NT2/D1 (cell line): ENCODE measurements at places on chromosomes 11 and 22.

DNA sequence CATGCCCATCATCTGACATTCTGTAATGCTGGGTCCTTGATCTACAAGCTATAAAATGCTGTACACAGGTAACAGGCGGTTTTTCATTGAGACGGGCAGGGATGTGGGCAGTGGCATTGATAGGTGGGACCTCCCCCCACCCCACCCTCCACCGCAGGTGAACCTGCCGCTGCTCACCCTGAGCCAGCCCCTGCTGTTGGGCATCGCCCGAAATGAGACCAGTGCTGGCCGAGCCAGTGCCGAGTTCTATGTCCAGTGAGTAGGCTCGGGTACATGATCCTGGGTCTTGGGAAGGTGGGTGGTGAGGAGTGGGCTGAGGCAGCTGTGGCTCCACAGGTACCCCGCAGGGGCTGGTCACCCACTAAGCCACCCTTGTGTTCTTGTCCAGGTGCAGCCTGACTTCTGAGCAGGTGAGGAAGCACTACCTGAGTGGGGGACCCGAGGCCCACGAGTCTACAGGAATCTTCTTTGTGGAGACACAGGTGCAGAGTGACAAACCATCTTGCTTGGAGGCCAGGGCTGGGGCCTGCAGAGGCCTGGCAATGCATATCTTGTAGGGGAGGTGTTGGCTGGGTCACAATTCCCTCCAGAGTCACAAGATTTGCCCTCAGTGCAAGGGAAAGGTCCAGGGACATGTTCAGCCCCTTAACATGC, 1.1 kb upstream of the DNAJC4 start:
- no peak for DNase-seq

DNA sequence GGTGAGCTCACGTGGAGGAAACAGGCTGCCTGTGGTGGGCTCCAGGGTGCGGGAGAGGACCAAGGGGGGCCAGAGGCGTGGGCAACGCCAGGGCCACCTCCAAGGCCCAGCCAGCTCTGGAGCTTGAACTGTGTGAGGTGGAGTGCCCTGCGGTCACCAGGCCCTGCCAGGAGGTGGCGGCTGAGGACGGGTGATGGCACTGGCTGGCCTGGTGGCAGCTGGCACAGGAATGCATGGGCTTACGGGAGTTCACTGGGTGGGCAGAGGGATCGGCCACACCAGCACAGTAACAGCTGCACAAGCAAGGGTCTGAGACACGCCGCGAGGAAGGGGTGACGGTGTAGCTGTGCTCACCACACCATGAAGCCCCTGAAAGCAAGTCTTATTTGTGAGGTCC, 15.8 kb downstream of the TOLLIP start:
- no peak for DNase-seq

GRCh38 chr22:36865346-36865745, 4.5 kb downstream of the NCF4 start:
- no peak for DNase-seq

DNA sequence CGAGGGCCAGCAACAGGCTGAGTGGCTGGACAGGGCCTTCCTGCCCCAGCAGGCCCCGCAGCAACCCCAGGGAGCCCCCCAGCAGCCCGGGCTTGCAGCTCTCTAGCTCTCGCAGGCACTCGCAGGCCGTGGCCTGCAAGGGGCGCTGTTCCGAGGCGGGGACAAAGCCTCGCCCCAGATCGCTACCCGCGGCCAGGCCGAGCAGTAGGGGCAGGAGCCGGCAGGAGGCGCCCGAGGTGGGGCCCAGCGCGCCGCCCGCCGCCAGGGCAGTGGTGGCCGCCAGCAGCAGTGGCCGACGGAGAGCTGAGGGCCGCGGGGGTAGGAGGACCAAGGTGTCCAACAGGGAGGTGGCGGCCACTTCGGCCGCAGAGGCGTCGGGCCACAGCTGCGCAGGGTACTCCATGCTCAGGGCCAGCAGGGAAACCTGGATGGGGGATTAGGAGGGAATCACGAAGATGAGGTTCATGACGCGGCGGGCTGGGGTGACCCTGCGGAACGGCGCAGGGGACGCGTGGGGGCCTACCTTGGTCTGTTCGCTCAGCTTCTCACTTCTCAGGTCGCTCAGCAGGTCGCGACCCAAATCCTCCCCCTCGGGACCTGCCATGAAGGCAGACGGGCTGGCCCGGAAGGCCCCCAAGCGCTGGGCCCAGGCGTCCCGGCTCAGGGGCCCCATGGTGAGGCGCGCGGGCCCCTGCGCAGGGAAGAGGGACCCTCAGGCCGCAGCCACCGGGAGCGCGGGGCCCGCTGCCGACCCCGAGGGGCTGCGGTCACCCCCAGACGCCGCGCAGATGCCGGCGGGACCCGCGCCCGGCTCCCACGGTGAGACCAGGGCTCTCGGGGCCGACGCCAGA, 632 bp downstream of the AP5B1 start:
- DNase-seq = peak; percentile 63

GRCh38 chr11:30583476-30584280, 2.5 kb downstream of the MPPED2 start:
- DNase-seq = no peak

DNA sequence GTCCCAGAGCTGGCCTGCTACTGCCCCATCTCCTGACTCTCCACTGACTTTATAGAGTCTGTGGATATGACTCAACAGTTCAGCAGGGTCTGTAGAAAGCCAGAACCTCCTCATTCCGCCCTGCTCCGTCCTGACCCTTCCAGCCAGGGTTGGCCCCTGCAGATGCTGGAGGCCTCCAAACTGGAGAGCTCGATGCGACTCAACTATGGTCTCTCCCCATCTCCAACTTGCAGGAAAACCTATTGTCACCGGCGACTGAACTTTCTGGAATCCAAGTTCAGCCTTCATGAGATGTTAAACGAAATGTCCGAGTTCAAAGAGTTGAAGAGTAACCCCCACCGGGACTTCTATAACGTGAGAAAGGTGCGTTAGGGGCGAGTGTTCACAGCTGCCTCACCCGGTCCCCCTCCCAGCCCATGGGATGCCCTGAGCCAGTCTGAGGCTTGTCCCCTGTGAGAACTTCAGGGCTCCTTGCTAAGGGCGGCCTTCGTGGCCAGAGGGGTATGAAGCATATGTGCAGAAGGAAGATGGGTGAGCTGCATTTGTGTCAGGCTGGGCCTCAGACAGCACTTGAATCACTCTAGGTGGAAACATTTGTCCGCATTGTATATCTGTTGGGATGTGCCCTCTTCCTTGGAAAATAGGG, 32.1 kb downstream of the AMPD3 start:
- no peak for DNase-seq

GRCh38 chr11:15970506-15971214, 385.7 kb downstream of the SOX6 start:
- DNase-seq = no peak

GRCh38 chr11:37449146-37449545, 851.1 kb upstream of the RAG2 start:
- peak; percentile 44 for DNase-seq

- DNase-seq = no peak
Measured at GRCh38 chr11:34537636-34538035, 24.0 kb upstream of the ELF5 start.

- no peak for DNase-seq
Measured at GRCh38 chr11:68324241-68324640, 11.8 kb downstream of the LRP5 start.

DNA sequence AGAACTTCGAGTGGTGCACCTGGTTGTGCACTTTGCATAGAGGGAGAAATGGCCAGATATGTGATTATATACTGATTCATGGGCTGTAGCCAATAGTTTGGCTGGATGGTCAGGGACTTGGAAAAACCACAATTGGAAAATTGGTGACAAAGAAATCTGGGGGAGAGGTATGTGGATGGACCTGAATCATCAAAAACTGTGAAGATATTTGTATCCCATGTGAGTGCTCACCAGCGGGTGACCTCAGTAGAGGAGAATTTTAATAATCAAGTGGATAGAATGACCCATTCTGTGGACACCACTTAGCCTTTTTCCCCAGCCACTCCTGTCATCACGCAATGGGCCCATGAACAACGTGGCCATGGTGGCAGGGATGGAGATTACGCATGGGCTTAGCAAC, 48.0 kb upstream of the NARS2 start:
- DNase-seq = no peak

- DNase-seq = no peak
Measured at GRCh38 chr22:37018815-37019308, 385 bp downstream of the TST start.

DNA sequence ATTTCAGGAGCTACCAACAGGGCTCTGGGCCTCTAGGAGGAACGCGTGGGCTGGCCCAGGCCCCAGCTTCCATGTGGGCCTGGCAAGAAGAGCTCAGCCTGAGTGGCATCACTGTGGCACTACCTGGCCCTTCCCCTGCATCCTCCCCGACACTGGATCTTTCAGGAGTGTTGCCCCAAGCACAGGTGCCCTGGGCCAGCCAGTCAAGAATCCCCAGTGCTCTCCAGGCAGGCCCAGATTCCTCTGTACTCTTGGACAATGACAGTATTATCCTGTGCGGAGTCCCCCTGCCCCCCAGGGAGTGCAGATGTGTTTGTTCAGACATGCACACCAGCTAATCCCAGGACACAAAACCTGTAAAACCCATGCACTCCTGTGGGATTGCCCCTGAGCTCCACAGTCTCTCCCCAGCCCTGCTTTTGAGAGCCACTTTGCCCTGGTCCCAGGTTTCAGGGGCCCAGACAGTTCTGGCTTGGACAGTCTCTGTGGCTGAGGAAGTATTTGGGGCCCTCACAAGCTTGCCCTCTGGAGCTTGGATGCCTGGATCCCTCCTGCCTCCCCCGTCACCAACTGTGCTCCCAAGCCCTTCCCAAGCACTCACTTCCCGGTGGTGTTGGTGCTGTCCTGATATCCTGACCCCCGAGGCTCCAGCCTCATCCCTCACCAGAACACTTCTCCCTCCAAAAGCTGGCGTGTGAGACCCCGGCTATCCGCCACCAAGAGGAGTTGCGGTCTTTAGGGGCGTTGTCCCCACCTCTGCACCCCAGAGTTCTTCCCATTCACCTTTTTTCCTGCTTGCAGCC, 39.9 kb downstream of the KCNC1 start:
- DNase-seq = no peak

DNA sequence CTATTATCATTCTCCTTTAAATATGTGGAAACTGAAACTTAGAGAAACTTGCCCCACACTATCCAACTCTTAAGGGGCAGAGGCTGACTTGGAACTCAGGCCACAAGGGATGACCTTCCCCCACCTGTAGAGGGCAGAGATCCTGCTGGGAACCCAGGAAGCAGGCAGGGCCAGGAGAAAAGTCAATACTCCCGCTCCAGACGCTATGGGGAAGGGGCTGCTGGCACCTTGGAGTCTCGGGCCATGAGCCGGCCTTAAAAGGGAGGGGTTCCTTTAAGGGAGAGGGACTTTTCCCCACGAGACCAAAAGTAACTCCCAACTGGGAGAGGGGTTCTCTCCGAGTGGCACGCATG, 620 bp upstream of the ANO5 start:
- peak; percentile 38 for DNase-seq

GRCh38 chr11:26947379-26947844, 46.5 kb upstream of the FIBIN start:
- no peak for DNase-seq

DNA sequence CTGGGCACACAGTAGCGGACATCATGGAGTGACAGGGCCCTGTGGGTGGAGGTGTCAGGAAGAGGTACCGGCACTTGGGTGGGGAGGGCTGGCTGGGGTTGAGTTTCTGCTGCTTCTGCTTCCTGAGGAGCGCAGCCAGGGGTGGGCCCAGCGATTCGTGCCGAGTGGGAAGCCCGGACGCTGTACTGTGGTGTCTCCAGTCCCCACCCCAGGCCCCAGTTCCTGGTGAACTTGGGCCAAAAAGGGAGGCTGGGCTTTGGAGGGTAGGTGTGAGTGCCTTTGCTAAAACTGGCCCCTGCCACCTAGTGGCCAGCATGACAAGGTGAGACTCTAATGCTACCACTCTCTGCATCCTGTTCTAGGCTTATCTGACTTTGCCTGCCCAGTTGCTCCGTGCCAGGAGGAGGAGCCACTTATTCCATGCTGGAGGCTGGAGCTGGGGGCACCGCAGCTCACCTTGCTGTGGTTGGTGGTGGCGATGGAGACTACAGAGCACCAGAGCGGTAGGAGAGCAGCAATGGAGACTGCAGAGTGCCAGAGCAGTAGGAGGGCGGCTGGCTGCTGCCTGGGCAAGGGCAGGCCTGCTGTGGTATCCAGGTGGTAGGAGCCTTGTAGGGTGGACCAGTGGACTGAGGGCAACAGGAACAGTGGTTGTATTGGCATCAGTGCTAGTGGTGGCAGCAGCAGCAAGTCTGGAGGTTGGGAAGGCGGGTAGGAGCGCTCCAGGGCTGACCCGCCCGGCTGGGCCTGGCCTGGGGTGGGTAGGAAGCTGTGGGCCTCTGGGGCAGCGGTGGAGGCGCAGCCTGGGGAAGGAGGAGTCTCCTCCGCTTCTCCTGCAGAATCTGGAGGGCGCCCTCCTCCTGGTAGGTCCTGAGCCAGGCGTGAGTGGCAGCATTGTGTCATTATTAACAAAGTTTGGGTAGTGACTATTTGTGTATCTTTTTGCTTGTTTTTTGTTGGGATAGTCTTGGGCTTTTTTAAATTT, 2.2 kb upstream of the RFPL2 start:
- DNase-seq = no peak

DNA sequence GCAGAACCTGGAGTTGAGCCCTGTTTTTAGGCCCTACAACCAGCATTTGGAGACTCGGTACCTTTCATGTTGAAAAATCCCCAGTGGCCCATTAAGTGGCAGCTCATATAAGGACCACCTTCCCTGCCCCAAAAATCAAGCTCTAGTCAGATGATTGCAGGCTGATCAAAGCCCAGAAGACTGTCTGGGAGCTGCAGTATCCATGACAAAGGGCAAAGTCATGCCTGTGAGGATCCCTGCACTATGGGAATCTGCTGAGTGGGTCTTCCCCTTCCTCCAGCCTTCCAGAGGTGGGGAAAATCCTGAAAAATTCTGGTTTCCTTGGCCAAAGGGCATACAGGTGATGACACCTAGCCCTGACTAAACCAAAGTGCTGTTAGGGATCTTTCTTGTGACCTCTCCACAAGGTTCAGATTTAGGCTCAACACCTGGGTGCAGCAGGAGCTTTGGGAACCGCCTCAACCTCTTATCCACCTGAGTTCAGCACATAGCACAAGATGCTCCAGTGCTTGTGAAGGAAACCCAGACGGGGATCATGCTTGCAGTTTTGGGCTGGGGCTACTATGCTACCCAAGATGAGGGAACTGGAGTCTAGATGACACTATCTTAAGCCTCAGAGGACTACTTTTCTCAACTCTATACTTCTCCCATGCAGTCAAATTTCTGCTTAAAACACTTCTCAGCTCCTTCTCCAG, 1.2 kb upstream of the TRIM3 start:
- peak; percentile 3 for DNase-seq

GRCh38 chr11:72224564-72225410, at the start of gene INPPL1:
TSS of gene INPPL1 (plus strand) at chr11:72224767. CDS start at chr11:72224985, 218 bp downstream.
- no peak for DNase-seq

- DNase-seq = no peak
Measured at GRCh38 chr11:61158691-61159381, 2.4 kb downstream of the VPS37C start.

DNA sequence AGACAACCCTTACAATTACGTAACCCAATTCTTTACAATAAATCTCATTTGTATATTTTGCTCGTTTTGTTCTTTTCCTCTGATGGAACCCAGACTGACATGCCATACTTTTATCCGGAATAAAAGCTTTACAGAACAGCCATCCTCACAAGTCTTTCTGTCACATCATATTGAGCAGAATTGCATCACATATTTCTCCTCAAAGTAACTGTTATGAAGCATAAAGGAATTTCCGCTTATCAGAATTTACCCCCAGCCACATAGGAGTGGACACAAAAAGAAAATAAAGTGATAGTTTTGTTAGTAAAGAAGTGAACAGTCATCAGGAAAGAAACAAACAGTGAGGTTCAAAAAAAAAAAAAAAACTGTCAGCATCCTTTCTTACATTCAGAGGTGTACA, 539.5 kb upstream of the LUZP2 start:
- DNase-seq = no peak
